ENCODE measurements at places on chromosomes 1 and 21.

DNA sequence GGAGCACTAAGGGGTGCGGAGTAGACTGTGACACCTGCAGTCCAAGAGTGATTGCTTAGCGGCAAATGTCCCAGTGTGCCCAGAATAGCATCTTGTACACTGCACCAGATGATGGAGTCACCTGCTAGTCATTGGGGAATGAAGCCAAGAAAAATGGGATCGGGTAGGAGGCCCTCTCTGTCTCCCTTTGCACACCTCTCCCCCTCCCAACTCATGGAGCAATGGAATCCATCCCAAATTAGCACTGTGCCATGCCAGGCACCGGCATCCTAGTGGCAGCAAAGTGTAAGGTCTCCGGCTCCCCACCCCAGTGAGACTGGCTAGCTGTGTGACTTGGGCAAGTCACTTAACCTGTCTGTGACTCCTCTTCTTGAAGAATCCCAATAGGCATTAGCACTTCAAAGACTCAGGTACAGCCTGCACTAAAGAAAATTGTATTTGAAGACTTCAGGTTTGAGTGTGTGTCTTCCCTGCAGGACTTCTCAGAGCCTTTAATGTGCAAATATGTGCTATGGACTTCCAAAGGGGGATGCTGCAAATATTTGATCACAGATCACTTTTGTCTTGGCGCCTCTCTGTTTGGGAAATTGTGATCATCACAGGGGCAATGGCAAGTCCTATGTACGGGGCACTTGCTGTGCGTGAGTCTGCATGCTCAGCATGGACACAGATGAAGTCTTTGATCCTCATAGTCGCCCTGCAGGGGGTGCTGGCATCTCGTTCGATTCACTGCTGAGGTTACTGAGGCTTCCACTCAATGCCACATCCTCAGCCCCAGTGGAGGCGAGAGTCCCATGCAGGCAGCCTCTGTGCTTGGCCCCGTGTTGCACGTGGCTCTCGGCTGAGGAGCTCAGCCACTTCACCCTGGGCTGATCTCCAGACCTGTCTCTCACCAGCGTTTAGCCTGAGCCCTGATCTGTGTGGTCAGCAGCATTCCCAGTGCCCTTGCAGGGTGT is 272.9 kb upstream of the C1orf174 start:
- no peak for DNase-seq

GRCh38 chr1:166960858-166961474 is 14.4 kb downstream of the ILDR2 start:
- no peak for DNase-seq

DNA sequence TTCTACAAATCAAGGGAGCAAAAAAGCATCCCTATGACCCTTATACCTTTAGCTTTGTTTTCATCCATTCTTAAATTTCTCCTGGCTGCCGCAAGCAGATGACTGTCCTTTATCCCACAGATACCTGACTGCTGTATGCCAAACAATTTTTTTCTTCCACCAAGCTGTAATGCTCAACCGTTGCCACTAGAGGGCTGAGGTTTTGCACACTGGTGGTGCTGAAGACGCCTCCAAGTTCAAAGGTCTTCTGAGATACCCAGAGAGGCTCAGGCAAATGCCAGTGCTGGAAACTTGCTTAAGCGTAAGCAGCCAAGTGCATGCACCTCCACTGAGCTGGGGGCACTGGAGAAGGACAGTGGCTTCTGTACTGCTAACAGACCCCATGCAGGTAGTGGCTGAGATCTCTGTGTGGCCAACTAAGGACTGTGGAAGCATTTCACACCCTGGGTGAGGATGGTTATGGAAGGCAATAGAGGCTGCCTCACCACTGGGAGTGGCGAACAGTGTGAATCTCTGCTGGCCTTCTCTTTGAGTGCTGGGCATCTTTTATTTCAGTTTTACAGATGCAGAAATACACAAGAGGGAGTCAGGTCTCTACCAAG is 28.5 kb downstream of the CNIH3 start:
- peak; percentile 65 for DNase-seq

DNA sequence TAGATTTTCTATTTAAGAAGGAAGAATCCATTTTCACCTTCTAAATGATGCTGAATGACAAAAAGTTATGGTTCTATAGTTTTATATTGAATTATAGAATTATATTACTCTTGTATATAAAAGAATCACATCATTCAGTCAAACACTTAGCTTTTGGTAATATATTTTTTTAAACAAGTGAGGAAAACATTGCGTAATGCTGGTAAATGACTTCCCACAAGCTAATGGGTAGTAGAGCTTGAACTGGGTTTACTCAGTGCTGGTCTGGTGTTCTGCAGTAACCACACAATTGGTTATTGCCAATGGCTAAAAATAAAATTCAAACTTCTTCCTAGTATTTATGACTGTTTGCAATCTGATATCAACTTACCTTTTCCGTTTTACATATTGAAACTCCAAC is 10.6 kb upstream of the GIPC2 start:
- DNase-seq = no peak

Measured in retina (tissue), 1 donor.